ENCODE measurements at places on chromosomes 6 and 20. TPM values are rescaled to one million over a fixed set of nuclear protein-coding genes. Genes with fewer than 3 reads are reported as not detected.
A peak's percentile ranks its signal among the peaks of the same experiment; 100 is the strongest.

DNA sequence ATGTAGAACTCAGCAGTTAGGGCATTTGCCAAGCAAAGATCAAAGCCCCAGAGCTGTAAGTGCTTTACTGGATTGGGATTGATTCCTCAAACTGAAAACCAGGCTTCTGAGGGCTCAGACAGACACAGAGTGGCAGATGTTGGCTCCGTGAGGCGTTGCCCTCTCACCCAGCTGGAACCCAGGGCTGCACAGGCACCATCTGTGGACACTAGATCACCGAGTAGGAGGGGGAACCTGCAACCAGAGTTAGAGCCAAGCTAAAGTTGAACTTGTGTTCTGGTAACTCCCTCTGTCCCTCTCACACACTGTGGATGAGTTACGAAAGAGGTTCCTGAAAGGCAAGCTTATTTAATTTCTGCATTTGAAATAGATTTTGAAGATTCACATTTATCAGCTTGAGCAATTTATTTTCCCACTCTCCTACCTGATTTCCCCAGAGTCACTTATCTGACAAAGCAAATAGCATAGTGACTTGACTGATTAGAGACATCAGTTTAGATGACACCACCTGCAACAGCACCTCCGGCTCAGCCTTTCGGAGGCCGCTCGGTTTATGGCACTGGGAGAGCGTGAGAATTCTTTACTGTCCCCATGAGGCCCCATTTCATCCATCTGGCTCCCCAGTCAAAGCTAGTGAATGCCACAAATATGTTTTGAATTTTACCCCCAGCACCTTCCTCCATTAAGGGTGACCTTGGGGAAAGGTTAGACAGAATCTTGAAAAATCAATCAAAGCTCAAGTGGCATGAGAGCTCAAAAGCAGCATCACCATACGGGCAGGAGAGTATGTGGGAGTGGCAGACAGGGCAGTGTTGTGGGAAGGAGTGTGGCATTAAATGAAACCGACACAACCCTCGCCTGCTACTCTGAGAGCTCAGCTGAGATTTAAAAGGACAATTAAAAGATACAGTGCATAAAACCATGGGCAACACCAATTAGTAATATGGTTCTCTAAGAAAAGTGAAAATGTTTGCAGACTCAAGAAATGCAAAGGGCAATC, 48.5 kb downstream of the RPF2 start:
- DNase-seq: no peak

GRCh38 chr6:108661430-108661829, 100.7 kb downstream of the FOXO3 start:
- DNase-seq: no peak

DNA sequence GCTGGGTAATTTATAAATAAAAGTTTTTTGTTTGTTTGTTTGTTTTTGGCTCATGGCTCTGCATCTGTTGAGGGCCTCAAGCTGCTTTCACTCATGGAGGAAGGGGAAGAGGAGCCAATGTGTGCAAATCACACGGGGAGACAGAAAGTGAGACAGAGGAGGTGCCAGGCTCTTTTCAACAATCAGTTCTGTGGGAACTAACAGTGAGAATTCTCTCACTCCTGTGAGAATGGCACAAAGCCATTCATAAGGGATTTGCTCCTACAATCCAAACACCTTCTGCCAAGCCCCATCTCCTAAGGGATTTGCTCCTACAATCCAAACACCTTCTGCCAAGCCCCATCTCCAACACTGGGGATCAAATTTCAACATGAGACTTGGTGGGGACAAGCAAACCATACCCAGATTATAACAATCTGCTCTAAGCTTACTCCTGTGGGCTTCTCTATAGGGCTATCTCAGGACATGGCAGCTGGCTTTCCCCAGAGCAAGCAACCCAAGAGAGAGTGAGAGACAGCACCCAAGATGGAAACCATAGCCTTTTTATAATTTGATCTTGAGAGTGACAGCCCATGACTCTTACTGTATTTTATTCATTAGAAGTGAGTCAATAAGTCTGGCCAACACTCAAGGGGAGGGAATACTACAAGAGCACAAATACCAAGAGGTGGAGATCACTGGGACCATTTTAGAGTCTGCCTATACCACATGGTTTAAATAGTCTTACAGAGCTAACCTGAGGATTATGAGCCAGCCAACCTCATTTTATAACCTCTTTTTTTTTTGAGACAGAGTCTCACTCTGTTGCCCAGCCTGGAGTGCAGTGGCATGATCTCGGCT, 22.8 kb upstream of the LRRC1 start:
- DNase-seq: no peak

- no peak for DNase-seq
These were observed 23.6 kb upstream of the THEMIS start for GRCh38 chr6:127924440-127924839.

GRCh38 chr6:30747902-30748769, 3.8 kb upstream of the IER3 start:
- no peak for DNase-seq

DNA sequence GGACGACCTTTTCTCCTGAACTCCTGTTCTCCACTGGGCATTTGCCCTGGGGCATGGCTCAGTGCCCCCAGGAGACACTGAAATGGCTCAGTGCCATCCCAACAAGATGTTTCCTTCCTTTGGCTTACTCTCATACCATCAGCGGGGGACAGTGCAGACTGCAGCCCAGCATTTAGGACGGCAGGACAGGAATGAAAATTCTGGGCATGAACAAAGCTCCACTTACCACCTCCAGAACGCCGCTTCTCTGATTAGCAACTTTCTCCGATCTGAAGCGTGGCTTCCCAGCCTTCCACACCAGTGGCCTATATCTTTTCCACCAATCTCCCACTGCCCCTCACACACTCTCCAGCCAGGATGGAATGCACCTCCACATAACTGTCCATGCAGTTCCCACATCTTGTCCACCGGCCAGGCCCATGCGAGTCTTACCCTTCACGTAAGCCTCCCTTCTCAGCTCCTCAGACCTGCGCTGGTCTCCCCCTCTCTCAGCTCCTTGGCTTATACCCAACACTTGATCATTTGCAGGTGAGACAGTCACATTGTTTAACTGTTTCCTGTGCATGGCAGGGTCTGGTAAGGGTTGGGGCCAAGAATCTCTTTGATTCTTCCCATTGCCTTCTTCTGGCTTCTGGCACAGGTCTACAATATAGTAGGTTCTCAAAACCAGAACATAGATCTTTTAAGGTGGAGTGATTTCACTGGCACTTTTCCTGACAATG, 114.5 kb downstream of the FYN start:
- no peak for DNase-seq

Gene FAM217A
- not detected for total RNA-seq

Gene CFAP61
- total RNA-seq: 0.27 TPM

- DNase-seq: no peak
These were observed 54.3 kb upstream of the BMP6 start for GRCh38 chr6:7671581-7671980.

Gene BMP2
- not detected for total RNA-seq

GRCh38 chr20:46216770-46217464, 91.4 kb downstream of the CDH22 start:
- DNase-seq: no peak

GRCh38 chr6:160221423-160221822, 37.2 kb downstream of the SLC22A2 start:
- DNase-seq: peak; percentile 13

Gene ATP6V1G2
- total RNA-seq: not detected

Gene SYCP2L
- not detected for total RNA-seq

Gene CNKSR3
- 38.6 TPM for total RNA-seq

Gene SYCP2
- total RNA-seq: 0.25 TPM

Gene TRDN
- not detected for total RNA-seq

DNA sequence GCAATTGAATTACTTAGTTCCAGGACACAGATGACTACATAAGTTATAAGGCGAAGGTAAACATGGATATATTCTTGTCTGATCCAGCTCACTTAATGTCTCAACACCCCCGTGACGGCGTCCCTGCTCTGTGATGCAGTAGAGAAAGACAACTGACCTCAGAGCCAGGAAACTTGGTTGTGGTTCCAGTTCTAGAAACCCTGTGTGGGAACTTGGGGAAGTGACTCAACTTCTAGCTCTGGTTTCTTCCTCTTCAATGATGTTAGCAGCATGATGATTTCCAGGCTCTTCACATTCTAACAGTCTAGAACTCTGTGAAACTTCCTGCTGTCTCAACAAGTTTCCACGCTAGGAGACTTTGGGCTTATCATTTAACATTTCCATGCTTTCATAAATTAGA, 18.4 kb downstream of the LAMA4 start:
- DNase-seq: no peak

Gene TP53INP2
- 5.2 TPM for total RNA-seq

- no peak for DNase-seq
These were observed 437.8 kb downstream of the CDH26 start for GRCh38 chr20:60395991-60396390.

- no peak for DNase-seq
These were observed 222.6 kb downstream of the ZMYND8 start for GRCh38 chr20:47133809-47134456.

GRCh38 chr6:3825851-3826581, 23.2 kb upstream of the FAM50B start:
- peak; percentile 73 for DNase-seq

Gene PBOV1
- total RNA-seq: not detected

GRCh38 chr6:74991573-74992332, 214.1 kb downstream of the COL12A1 start:
- no peak for DNase-seq

GRCh38 chr6:467671-468082, 76.1 kb downstream of the IRF4 start:
- DNase-seq: no peak

GRCh38 chr6:62707156-62707555, 421.1 kb upstream of the KHDRBS2 start:
- peak; percentile 8 for DNase-seq

GRCh38 chr6:9225441-9225871, 790.1 kb upstream of the SLC35B3 start:
- DNase-seq: no peak

GRCh38 chr6:125230674-125231073, 71.1 kb downstream of the HDDC2 start:
- no peak for DNase-seq

DNA sequence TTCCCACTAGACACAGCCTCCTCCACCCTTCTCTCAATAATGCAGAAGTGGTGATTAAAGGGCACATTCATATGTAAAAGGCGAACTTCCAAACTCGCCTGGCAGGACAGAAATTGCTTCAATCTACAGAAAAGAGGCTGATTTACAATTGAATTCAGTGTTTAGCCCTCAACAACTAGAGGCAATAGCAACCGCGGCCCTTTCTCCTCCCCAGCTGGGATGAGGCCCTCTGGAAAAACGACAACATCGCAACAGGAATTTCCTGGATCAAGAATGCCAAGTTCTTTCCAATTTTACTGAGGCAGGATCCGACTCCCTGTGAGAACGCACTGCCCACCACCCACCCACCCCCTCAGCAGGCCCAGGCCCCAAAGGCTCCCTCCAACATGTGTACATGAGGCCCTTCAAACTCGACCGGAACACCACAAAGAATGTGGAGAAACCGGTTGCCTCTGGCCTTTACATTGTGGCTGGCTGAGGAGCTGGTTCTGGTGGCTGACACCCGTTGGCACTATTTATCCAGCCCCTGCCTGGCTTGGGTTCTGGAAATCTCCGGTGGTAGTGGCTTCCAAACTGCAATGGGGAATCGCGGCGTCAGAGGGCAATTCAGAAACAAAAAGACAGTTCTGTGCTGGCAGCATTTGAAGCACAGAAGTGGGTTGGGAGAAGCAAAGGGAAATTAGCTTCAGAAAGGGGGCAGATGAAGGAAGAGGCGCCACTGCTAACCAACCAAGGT, 36.8 kb downstream of the ZMYND8 start:
- DNase-seq: no peak

DNA sequence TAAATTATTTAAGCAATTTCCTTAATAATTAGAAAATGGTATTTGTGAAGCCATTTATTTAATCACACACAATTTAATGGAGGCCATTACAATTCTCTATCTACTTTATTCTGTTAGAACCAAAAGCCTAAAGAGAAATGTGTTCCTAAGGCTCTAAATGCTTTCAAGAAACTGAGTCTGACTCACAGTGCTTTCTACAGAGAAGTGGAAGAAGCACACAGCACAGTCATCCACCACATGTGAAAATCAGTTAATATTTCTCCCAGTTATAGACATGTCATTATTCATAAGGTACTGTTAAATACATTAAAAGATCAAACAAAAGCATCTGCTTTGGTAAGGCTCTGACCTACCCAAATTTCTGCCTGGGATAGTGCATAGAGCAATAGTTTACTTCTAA, 214.4 kb downstream of the ALDH8A1 start:
- no peak for DNase-seq

Gene LHFPL5
- not detected for total RNA-seq

- DNase-seq: no peak
These were observed 11.9 kb downstream of the TULP4 start for GRCh38 chr6:158324136-158324535.

Gene CDK5RAP1
- total RNA-seq: 98.2 TPM

- no peak for DNase-seq
These were observed 240.1 kb downstream of the KCNQ5 start for GRCh38 chr6:72861935-72862432.

Gene OPRM1
- not detected for total RNA-seq

Gene TGM2
- total RNA-seq: 4.2 TPM

Gene FAM110A
- 1.9 TPM for total RNA-seq

Gene BTNL2
- total RNA-seq: not detected

- no peak for DNase-seq
These were observed 1.4 kb downstream of the ZNF184 start for GRCh38 chr6:27471365-27472115.

GRCh38 chr20:24453869-24454268, 15.6 kb upstream of the SYNDIG1 start:
- no peak for DNase-seq

Data from HepG2 (cell line).